Small intestine (tissue), 16 donors: ENCODE measurements at places on chromosomes 12 and 14. TPM values are rescaled to one million over a fixed set of nuclear protein-coding genes. Genes with fewer than 3 reads are reported as not detected.
A peak's percentile ranks its signal among the peaks of the same experiment; 100 is the strongest.

GNG2 gene
- polyA plus RNA-seq = 18.3 TPM

CCER1 gene
- not detected for polyA plus RNA-seq

MYO1H gene
- polyA plus RNA-seq = not detected

RIN3 gene
- polyA plus RNA-seq = 9.5 TPM

DNA sequence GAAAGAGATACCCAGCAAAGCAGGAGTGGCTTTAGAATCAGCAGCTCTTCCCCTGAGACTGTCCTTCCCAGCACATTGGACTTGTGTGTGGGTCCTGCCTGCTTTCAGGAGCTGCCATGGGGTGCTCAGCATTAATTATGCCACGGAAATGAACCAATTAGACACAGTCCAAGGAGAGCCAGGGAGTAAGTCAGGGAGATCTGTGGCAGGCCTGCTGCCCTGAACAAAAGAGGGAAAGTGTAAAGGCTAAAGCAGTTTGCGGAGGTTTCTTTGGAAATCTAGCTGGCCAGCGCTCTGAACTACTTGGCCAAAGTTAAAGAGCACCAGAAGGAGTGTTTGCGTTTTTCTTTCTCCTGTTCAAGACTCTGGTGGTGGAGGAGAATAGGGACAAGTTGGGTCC is 65.7 kb upstream of the SRSF5 start:
- H3K36me3 ChIP-seq = peaks cover 26% of the 10 kb centered on the region
- DNase-seq = no peak
- no peak overlapping the region for H3K4me3 ChIP-seq

DNA sequence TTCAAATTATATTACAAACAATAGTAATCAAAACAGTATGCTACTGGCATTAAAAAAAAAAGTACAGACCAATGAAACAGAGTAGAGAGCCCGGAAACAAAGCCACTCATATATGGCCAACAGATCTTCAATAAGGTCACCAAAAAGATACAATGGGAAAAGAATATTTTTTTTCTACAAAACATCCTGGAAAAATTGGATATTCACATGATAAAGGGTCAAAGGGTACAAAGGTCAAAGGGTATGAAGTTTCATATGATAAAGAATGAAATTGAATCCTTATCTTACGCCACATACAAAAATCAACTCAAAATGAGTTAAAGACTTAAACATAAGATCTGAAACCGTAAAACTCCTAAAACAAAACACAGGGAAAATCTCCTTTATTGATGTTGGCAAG is 168.5 kb upstream of the PELI2 start:
- no peaks in the 10 kb centered on the region for H3K36me3 ChIP-seq
- H3K4me3 ChIP-seq = no peak overlapping the region

GRCh38 chr12:13022851-13023271 is 21.3 kb upstream of the FAM234B start:
- no peak overlapping the region for H3K4me3 ChIP-seq
- no peaks in the 10 kb centered on the region for H3K4me1 ChIP-seq
- no peak overlapping the region for H3K27ac ChIP-seq
- H3K27me3 ChIP-seq = no peaks in the 10 kb centered on the region
- DNase-seq = peak; percentile 33
- no peaks in the 10 kb centered on the region for H3K36me3 ChIP-seq

- no peaks in the 10 kb centered on the region for H3K36me3 ChIP-seq
- H3K4me3 ChIP-seq = no peak overlapping the region
- no peaks in the 10 kb centered on the region for H3K27me3 ChIP-seq
- no peaks in the 10 kb centered on the region for H3K4me1 ChIP-seq
Observed at GRCh38 chr12:57898308-57898970, 42.9 kb upstream of the ATP23 start.

GRCh38 chr12:118463677-118464076 is 87.3 kb downstream of the SUDS3 start:
- no peaks in the 10 kb centered on the region for H3K4me1 ChIP-seq
- no peaks in the 10 kb centered on the region for H3K27me3 ChIP-seq
- H3K27ac ChIP-seq = no peak overlapping the region
- no peak overlapping the region for H3K4me3 ChIP-seq
- DNase-seq = no peak

DNA sequence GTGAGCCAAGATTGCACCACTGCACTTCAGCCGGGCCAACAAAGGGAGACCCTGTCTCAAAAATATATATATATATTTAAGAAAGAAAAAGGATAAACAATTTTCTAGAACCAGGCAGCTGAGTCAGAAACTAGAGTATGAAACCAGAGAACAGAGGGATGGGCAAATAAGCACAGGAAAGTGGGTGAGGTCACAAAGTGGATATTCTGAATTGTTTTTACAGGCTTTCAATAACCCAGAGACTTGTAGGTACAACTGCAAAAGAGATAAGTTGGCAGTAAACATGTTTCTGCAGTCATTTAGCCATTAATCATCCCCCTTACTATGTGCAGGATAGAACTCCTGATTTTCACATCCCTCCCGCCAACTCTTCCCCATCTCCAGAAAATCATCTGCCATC is 94.2 kb downstream of the BTG1 start:
- no peaks in the 10 kb centered on the region for H3K27me3 ChIP-seq
- DNase-seq = no peak
- H3K4me1 ChIP-seq = peaks cover 2% of the 10 kb centered on the region

DNA sequence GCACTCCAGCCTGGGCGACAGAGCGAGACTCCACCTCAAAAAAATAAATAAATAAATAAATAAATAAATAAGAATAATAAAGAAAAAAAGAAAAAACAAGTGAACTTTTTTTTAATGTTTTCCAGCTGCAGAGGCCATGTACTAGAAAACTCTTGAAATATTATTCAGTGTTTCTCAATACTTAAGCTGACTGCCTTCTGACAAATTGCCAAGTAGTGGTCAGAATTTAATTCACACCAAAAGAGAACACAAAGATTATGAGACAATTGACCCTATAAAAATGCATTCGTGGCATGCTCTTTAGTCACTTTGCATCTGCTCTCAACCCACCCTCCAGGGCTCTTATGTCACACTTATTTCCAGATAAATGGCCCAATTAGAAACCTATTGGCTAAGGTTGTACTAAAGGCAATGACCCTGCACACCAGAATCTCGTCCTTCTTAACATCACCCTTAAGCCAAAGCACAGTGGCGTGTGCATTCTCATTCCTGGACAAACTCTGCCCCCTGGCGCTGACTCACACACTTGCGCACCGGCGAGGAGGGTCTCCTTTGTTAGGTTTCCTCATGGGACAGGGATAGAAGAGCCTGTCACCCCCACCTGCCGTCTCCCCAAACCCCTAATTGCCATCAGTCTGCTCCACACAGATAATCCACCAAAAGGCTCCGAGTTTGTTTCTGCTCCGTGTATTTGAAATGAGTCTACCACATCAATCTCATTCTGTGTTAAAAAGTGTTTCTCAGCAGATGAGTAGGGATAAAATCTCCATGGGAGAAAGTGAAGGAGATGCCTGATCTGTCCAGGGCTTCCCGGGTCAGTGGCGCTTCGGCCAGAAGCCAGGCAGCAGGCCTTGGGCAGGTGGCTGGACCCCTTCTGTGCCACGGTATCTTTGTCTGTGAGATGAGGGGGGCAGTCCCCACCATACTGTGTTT is 73.1 kb upstream of the CEP83 start:
- no peak overlapping the region for H3K27ac ChIP-seq
- no peak overlapping the region for H3K4me3 ChIP-seq
- no peaks in the 10 kb centered on the region for H3K27me3 ChIP-seq
- no peaks in the 10 kb centered on the region for H3K36me3 ChIP-seq

DNA sequence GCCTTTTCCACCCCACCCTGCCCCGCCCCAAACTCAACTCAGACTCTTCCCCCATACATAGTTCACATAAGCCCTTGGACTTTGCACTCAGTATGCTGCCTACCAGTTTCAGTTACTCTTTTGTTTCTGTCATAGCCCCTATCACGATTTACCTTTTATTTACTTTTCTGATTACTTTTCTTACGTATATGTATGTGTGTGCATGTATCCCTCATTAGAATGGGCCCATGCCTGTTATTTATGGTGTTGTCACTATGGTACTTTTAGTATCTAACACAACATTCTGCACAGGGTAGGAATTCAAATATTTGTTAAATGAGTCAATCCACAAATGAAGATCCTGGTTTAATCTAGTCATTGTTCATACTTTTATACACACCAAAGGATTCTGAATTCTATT is 16.5 kb upstream of the LUM start:
- no peak overlapping the region for H3K4me3 ChIP-seq
- no peaks in the 10 kb centered on the region for H3K36me3 ChIP-seq
- peak; percentile 83 for DNase-seq
- no peaks in the 10 kb centered on the region for H3K27me3 ChIP-seq
- no peaks in the 10 kb centered on the region for H3K4me1 ChIP-seq
- H3K27ac ChIP-seq = no peak overlapping the region

DNA sequence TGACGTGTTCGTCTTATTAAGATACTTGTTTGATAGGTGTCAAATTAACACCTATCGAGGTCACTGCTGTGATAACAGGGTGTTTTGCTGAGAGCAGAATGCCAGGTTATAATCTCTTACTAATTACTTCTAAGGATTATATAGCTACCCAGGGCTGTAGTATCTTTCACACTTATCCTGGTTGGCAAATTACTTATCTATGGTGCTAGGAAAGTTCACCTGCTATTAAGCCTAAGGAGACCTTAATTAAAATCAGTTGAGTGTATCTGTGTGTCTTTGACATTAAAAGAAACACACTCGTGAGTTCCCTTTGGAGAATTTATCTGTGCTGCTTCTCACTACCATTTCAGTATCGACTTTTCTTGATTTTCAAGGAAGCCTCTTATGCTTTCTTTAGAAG is 301.6 kb upstream of the SLC16A7 start:
- DNase-seq = no peak
- H3K4me3 ChIP-seq = no peak overlapping the region
- H3K36me3 ChIP-seq = no peaks in the 10 kb centered on the region
- H3K4me1 ChIP-seq = no peaks in the 10 kb centered on the region
- H3K27me3 ChIP-seq = no peaks in the 10 kb centered on the region

GRCh38 chr14:84254290-84254689 is 1275.7 kb upstream of the FLRT2 start:
- no peak for DNase-seq
- no peaks in the 10 kb centered on the region for H3K27me3 ChIP-seq

GRCh38 chr12:7647071-7647470 is 18.6 kb downstream of the APOBEC1 start:
- DNase-seq = peak; percentile 56
- no peak overlapping the region for H3K27ac ChIP-seq
- peaks cover 14% of the 10 kb centered on the region for H3K36me3 ChIP-seq
- H3K4me1 ChIP-seq = peaks cover 11% of the 10 kb centered on the region

DNA sequence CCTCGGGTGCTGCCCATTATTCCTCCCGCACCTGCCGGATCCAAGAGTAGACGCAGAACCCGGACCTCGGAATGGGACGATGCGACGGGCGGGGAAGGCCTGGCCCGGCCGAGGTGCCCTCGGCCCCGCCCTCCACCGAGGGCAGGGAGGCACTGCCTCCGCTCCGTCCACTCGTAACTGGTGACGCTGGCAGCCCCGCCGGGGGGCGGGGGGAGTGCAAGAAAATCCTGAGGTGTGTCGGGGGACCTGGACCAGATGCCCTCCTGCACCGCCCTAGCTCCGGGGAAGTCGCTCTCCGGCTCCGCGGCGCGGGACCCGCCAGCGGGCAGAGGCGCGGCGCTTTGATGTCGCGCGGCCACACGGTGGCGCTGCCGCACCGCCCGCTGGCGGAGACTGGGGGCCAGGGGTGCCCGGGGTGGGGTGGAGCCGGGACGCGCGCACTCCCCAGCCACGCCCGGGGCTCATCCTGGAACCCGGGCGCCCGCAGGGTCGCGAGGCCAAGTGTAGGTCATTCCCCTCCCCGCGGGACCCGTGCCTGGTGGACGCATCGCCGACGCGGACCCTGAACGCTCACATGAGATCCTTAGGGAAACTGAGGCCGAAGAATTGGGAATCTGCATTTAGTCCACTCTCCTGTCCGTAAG is 202.8 kb downstream of the TTC8 start:
- no peaks in the 10 kb centered on the region for H3K36me3 ChIP-seq
- H3K4me3 ChIP-seq = no peak overlapping the region
- no peak overlapping the region for H3K27ac ChIP-seq
- H3K27me3 ChIP-seq = peaks cover 23% of the 10 kb centered on the region
- peak; percentile 54 for DNase-seq
- H3K4me1 ChIP-seq = no peaks in the 10 kb centered on the region

DNA sequence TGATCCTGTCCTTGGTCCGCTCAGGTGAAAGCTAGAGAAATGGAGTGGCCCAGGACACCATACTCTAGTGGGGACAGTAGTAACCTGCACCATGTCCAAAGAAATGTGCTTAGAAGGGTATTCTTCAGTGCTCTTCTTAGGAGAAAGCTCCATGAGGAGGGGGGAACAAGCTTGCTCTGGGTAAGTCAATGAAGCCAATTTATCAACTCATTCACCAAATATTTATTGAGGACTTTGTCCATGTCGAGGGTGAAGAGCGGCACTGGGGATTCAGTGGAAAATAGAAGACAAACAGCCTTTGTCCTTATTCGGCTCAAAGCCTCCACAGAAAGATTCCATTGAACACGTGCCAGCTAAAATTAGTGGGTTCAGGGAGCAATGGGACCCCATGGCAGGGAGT is 677.8 kb downstream of the BCL11B start:
- no peaks in the 10 kb centered on the region for H3K4me1 ChIP-seq
- no peak overlapping the region for H3K4me3 ChIP-seq

DNA sequence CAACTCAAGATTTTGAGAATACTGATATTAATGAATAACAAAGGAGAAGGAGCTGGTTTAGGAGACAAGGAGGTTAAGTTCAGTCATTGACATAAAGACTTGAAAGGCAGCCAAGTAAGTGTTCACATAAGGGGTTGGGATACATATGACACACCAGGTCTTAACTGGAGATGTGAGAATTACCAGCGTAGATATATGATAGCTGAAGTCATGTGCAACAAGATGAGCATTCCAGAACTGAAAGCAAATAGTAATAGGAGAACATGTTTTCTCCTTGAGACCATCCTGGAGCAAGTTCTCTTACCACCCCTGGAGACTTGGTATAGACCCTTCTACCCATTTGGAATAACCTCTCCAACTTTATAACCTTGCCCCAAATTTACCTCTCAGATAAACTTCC is 43.3 kb upstream of the NPFF start:
- H3K27ac ChIP-seq = no peak overlapping the region
- H3K27me3 ChIP-seq = no peaks in the 10 kb centered on the region
- H3K4me1 ChIP-seq = no peaks in the 10 kb centered on the region
- no peak for DNase-seq
- H3K4me3 ChIP-seq = no peak overlapping the region

GRCh38 chr12:107431942-107432341 is 253.7 kb upstream of the PWP1 start:
- DNase-seq = no peak
- no peak overlapping the region for H3K4me3 ChIP-seq
- H3K27me3 ChIP-seq = no peaks in the 10 kb centered on the region
- no peaks in the 10 kb centered on the region for H3K36me3 ChIP-seq

DNA sequence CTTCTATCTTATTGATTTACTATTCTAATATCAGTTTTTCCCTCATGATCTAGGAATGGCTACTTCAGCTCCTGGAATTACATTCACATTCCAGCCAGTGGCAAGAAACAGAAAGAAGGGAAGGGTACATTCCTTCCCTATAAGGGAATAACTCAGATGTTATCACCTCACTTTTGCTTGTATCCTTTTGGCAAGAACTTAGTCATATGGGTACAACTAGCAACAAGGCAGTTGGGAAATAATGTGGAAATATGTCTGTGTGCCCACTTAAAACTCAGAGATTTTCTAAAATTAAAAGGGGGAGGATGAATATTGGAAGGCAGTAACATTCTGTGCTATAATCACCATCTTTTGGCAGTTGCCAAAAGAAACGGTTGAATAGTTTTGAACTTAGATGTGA is 85.6 kb downstream of the MSRB3 start:
- peaks cover 2% of the 10 kb centered on the region for H3K27me3 ChIP-seq
- DNase-seq = no peak
- no peak overlapping the region for H3K4me3 ChIP-seq
- no peaks in the 10 kb centered on the region for H3K36me3 ChIP-seq
